ENCODE measurements at places on chromosomes 11 and 22. TPM values are rescaled to one million over a fixed set of nuclear protein-coding genes. Genes with fewer than 3 reads are reported as not detected.

VWCE gene
- total RNA-seq = 19.8 TPM

DNA sequence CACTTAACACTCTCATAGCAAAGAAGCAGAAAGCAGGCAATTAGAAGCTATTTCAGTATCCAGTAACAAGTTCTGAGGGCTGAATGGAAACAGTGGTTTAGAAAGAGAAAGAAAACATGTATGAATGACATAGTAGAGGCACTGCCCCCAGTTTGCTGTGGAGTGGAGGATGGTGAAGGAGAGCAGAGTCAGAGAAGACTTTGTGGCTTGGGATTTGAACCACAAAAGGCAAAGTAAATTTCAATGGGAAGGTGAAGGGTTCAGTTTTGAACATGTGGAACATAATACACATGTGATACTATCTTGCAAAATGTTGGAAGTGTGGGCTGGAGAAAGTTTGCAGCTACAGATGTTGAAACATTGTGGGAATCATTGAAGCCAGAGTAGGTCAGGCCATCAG, 81.4 kb downstream of the SNX19 start:
- DNase-seq = no peak

APOBEC3C gene
- 61.6 TPM for total RNA-seq

DNA sequence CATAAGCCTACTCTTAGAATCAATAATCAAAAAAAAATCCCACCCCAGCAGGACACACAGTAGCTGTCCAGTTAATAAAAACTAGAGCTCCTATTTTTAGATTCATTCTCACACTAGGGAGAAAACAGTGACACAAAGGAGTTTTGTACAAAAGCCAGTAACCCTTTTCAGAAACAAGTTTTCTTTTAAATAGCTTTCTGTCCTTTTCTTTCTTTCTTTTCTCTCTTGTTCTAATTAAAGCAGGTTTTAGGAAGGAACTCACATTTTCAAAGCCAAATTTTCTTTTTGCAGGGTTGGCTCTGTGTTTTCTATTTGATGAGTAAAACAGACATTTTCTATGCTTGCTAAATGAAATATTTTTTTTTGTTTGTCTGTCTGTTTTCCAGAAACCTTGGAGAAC, 1390.7 kb downstream of the FAM181B start:
- DNase-seq = no peak

- no peak for DNase-seq
These were observed 21.3 kb downstream of the ZBTB16 start for GRCh38 chr11:114080769-114081168.

OR4D5 gene
- not detected for total RNA-seq

MUC6 gene
- not detected for total RNA-seq
